ENCODE measurements at places on chromosomes 7 and 10. TPM values are rescaled to one million over a fixed set of nuclear protein-coding genes. Genes with fewer than 3 reads are reported as not detected.

Gene MGAM2
- 0.61 TPM for total RNA-seq

Gene GIMAP5
- total RNA-seq = 41.8 TPM

Gene CCDC172
- total RNA-seq = not detected

Gene PHYHIPL
- total RNA-seq = not detected

Gene TMEM270
- total RNA-seq = not detected

Gene CYP3A4
- total RNA-seq = not detected

Gene TMEM196
- total RNA-seq = not detected

Gene EPHB6
- total RNA-seq = 12.8 TPM

Gene ARHGEF35
- total RNA-seq = 11.5 TPM

GRCh38 chr10:25852364-25852941, 81.6 kb upstream of the MYO3A start:
- no peak for DNase-seq

DNA sequence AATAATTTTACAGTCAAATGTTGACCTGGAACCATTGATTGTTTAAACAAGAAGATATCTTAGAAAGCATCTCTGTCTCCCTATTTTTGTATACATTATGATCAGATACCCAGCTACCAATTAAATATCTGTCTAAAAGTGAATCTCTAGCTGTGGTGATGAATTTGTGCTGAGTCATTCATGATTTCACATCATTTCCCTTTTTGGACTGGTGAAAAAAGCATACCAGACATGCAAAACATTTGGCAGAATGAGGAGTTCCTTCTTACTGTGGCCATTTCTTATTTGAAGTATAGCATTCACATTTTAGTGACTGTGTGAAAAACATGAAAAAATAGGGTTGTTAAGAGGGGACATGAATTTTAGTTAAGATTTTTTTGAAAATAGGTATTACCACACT, 98.0 kb upstream of the GATA3 start:
- no peak for DNase-seq

GRCh38 chr7:118949031-118949430, 724.5 kb downstream of the ANKRD7 start:
- no peak for DNase-seq

DNA sequence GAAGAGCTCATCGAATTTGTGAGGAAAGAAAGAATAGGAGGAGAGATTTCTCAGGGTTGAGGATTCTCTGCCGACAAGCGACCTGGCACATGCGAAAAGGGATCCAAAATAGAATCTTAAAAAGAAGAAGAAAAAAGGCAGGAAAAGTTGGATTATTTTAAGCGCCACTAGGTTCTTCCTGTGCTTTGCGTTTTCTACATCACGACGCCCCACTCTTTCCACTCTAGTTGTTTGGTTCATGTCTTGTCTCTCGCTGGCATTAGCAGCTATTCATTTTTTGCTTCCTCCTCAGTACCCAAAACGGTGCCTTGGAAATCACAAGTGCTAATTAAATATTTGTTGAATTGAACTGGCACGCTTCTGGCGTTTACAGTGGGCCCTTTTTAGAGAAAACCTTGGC, 674 bp upstream of the FRA10AC1 start:
- DNase-seq = no peak

DNA sequence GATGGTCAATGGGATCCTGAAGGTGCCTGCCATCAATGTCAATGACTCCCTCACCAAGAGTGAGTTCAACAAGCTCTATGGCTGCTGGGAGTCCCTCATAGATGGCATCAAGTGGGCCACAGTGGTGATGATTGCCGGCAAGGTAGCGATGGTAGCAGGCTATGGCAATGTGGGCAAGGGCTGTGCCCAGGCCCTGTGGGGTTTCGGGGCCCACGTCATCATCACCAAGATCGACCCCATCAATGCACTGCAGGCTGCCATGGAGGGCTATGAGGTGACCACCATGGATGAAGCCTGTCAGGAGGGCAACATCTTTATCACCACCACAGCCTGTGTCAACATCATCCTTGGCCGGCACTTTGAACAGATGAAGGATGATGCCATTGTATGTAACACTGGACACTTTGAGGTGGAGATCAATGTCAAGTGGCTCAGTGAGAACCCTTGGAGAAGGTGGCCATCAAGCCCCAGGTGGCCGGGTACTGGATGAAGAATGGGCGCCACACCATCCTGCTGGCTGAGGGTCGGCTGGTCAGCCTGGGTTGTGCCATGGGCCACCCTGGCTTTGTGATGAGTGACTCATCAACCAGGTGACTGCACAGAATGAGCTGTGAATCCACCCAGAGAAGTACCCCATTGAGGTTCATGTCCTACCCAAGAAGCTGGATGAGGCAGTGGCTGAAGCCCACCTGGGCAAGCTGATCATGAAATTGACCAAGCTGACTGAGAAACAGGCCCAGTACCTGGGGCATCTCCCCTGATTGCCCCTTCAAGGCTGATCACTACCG, 63.0 kb upstream of the ANTXRL start:
- DNase-seq = peak; percentile 45

GRCh38 chr7:97272237-97272975, 154.9 kb downstream of the SDHAF3 start:
- no peak for DNase-seq

DNA sequence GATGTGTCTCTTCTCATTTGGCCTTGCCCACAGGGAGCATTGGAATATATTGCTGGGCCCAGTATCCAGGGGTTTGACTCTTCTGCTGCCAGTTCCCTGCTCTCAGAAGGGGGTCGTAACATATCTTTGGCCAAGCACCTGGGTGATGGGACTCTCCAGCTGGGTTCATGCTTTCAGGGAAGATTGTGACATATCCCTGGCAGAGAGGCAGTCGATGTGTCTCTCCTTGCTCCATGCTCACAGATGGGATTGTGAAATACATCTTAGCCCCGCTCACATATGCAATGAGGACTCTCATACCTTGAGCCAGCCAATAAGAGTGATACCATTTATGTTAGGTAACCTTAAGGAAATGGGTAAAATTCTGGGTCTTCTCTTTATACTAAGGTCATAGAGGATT, 39.2 kb upstream of the ZNF680 start:
- DNase-seq = no peak

GRCh38 chr10:69957886-69958555, 94.6 kb upstream of the MACROH2A2 start:
- DNase-seq = no peak

DNA sequence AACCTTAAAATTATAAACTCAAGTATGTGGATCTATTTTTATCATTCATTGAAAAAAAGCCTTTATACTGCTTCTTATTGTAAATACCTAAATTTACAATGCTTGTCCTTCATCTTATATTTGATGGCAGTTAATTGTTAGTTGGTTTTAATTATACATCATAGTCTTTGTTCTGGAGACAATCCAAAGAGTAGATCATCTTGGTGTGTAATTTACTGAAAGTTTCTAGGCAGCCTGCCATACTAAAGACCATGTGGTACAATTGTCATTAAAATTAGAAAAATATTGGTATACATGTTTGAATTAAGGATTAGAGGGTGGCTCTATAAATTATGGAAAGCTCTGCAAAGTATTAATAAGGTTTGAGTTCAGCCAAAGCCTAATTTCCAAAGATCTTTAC, 231.4 kb downstream of the KCND2 start:
- no peak for DNase-seq

DNA sequence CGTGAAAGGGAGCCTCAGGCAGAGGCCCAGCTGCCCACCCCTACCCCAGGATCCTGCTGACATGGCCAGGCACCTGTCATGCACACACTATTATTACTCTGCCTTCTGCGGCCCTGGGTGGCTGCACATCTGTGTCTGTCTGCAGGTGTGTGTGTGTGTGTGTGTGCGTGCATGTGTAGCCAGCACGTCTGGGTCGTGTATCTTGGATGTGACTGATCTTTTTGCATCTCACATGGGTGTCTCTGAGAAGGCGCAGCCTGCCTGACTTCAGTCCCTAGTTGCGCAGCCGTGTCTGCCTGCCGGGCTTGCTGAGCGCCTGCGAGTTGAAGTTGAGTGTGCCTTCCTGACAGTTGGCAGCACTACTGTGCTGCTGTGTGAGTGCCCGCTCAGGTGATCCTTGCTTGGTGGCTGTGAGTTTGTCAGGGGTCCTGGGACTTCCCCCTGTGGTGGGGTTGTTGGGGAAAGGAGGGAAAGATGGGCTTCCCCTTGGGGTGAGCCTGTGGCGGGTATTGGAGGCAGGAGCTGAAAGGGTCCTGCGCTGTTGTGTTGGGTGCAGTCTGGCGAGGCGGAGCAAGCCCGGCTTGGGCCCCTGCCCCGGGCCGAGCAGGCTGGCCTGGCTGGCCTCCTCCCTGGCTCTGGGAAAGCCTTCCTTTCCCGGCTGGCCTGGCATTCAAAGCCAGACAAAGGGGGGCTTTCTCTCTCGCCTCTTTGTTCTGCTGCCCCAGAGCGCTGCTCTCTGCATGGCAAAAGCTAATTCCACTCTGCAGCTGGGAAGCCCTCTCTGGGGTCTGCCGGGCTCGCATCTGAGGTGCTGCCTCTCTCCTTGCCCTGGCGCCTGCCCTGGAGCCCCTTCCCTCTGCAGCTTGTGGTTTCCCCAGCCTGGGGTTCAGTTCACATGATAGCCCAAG, 4.9 kb downstream of the TRIM8 start:
- DNase-seq = peak; percentile 81

DNA sequence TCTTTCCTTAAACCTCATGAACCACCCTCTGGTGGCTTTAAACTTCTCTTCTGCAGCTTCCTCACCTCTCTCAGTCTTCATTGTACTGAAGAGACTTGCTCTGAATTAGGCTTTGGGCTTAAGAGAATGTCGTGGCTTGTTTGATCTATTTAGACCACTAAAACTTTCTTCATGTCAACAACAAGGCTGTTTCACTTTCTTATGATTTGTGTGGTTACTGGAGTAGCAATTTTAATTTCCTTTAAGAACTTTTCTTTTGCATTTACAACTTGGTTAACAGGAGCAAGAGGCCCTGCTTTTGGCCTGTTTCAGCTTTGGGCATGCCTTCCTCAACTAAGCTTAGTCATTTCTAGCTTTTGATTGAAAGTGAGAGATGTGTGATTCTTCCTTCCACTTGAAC, 38.1 kb upstream of the CDHR3 start:
- DNase-seq = no peak

DNA sequence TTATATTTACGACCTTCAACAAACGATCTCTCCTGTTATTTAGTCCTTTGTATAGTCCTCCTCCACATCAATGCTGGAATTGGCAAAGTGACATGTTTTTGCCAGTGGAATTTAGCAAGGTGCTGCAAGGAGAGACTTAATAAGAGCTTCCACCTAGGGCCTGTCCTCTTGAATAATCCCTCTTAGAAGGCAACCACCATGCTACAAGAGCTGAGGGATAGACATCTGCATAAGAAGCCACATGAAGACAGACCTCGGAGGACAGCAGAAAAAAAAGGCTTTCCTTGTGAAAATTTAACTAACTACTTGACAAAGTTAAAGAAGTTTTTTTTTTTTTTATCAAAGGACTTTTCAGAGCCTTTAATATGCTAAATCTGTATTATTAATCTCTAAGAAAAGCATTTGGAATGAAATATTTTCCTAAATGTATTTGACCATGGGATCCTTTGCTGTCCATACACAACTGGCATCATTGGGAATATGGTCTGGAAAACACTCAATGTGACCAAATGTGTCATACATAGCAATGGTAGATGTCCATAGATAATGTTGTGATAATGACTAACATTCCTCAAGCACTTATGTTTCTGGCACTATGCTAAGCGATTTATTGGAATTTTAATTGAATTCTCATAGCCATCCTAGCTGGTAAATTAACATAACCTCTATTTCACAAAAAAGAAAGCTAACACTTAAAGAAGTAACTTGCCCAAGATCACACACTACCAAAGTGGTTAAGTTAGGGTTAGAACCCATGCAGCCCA, 13.2 kb downstream of the HYCC1 start:
- no peak for DNase-seq

DNA sequence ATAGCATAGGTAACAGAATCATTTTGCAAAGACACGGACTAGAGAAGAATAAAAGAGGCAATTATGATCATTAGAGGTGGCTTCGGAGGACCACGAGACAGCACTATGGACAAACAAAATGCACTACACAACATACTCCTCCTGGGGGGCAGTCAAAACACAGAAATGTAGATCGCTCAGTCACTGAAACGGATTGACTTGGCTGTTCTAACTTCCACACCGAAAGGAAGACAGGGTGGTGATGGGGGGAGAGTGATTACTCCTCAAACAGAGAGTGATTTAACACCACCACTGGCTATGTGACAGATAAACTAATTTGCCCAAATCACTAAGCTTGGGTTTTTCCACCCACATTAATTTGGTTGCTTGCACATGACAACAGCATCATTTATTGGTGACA, 14.1 kb upstream of the PPA1 start:
- DNase-seq = no peak

DNA sequence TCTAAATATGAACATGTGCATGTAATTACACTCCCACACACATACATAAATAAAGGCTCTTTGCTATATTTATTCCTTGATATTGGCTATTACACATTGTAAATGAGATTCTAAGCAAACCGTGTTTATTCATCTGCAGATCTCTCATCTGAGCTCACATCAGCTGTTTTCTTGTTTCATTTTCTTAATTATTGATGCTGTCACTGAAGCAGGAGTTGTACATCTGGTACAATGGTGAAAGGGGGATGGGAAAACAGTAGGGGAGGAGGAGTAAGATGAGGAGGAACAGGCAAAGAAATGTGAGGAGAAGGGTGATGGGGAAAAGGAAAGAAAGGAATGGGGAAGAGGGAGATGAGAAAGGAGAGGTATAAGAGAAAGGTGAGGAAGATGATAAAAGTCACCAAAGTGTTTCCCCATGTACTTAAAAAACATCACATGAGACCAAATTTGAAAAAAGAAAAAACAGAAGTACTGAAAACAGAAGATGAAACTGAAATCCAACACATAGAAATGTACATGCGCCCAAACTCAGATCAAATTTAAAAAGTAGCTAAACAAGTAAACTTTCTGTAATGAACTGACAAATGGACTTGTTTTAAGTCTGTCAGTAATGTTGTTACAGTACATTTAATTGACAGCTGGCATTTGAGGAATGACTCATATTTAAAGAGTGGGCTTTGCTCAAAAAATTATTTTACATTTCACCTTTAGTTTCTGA, 472.2 kb downstream of the ARL4A start:
- DNase-seq = no peak

DNA sequence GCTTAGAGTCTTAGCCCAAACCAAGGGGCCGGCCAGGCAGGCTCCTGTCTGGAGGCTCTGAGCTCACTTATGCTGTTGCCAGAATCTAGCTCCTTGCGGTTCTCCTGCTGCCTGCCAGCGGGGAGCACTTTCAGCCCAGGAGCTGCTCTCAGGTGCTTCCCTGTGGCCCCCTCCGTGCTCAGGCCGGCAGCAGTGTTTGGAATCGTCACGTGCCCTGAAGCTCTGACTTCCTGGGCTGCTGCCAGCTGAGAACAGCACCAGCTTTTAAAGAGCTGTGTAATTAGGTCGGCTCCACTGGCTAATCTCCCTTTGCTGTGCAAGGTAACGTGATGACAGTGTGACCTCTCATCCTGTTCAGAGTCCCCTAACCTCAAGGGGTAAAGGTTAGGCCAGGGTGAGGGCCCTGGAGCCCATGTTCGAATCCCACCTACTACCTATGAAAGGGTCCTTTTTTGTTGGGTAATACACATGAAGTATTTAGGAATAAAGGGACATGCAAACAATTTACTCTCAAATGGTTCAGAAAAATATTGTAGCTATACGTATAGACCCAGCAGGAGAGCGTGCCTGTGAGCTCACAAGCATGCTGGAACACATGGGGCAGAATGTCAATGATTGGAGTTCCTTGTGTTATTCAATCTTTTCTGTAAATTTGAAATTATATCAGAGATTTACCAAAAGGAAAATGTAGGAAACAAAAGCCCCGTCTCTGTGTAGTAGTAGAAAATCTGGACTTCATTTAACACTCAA, 16.6 kb downstream of the ZNF862 start:
- peak; percentile 87 for DNase-seq

- DNase-seq = no peak
These were observed 183.6 kb upstream of the GDF10 start for GRCh38 chr10:47116445-47116844.

Measured in upper lobe of right lung (tissue), 1 donor.